Activated CD4-positive, CD25-positive, alpha-beta regulatory T cell (primary cell): ENCODE measurements at places on chromosomes 5 and 9.

GRCh38 chr9:132755096-132755495 is 84.8 kb downstream of the GTF3C4 start:
- no peak for DNase-seq

- no peak for DNase-seq
These were observed 51.5 kb downstream of the STK32A start for GRCh38 chr5:147286296-147286695.

- DNase-seq, result no peak
These were observed 51.7 kb downstream of the GPBP1 start for GRCh38 chr5:57225553-57225952.

DNA sequence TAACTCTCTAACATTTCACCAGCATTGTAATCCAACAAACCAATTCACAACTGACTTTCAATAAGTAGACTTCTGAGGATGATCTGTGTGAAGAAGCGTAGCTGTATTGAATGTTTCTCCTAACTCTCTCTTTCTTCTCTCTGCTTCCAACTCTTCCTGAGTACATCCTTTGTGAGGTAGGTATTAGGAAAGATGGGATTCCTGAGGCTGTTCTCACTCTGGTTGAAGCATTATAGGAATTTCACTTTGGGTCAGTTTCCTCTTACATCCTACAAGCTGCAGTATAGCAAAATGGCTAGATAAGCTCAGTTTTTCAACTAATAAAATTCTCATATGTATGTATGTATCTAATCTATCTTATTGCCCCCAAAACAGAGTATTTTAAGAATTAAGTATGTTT is 702.8 kb downstream of the CETN3 start:
- DNase-seq, result no peak

DNA sequence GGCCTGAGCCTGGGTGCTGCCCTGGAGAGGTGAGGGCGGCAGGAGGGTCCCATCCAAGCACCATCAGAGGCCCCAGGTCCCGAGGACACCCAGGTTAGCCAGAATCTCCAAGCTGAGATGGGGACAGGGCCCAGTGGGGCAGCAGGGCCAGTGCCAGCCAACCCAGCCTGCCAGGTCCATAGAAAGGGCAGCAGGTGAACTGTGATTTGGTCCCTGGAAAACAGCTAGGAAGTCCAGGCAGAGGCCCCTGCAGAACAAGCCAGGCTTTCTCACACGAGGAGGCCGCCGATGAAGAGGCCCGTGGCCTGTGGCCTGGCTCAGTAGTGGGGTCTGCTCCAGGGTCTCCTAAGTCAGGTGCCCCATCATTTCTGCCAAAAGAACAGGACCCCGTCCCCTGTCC is 2.0 kb downstream of the AGPAT2 start:
- no peak for DNase-seq

- DNase-seq, result no peak
These were observed 88.7 kb downstream of the BASP1 start for GRCh38 chr5:17305964-17306725.

GRCh38 chr9:4315582-4316215 is 15.8 kb upstream of the GLIS3 start:
- peak; percentile 45 for DNase-seq

GRCh38 chr9:20865347-20865746 is 166.1 kb downstream of the HACD4 start:
- DNase-seq, result no peak
